AG08396 (cell line): ENCODE measurements at places on chromosomes 4 and X.

DNA sequence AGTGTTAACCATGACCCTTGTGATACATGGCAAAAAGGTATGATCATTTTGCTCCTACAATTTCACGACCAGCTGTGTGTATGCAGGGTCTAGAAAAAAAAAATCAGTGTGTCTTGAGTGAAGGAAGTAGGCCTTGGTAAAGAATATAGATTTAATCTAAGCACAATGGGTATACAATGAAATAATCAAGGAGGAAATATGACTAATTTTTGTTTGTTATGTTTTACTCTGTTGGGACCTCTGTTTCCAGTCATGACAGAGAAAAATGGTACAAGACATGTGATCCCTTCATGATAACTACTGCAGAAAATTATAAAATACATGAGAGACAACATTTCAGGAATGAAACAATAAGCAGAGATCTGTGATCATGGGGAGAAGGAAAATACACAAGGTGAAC, 835.5 kb downstream of the PDHA2 start:
- no peak for DNase-seq

DNA sequence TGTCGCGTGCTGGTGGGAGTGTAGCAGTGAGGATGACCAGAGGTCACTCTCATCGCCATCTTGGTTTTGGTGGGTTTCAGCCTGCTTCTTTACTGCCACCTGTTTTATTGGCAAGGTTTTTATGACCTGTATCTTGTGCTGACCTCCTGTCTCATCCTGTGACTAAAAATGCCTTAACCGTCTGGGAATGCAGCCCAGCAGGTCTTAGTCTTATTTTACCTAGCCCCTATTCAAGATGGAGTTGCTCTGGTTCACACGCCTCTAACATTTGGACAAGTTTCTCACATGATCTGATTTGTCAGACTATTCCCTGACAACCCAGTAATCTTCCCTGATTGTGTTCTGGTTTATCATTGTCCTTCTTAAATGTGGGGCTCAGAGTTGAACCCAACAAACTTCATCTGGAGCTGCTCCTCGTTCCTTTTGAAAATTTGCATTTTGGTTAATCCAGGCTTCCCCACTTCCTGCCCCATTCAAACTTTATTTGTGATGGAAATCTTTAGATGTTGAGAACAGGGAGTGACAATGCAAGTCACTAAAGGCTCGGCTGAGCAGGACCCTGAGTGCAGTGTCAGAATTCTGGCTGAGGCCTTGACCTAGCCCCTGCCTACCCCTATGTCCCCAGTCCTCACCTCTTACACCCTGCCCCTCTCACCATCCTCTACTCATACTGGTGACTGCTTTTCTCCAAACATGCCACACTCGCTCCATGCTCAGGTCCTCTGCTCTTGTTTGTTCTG, 226.8 kb downstream of the STIM2 start:
- no peak for DNase-seq

GRCh38 chr4:97892592-97893266, 250.5 kb downstream of the STPG2 start:
- no peak for DNase-seq

GRCh38 chrX:68433981-68434299, 645 bp upstream of the OPHN1 start:
- DNase-seq, result no peak

DNA sequence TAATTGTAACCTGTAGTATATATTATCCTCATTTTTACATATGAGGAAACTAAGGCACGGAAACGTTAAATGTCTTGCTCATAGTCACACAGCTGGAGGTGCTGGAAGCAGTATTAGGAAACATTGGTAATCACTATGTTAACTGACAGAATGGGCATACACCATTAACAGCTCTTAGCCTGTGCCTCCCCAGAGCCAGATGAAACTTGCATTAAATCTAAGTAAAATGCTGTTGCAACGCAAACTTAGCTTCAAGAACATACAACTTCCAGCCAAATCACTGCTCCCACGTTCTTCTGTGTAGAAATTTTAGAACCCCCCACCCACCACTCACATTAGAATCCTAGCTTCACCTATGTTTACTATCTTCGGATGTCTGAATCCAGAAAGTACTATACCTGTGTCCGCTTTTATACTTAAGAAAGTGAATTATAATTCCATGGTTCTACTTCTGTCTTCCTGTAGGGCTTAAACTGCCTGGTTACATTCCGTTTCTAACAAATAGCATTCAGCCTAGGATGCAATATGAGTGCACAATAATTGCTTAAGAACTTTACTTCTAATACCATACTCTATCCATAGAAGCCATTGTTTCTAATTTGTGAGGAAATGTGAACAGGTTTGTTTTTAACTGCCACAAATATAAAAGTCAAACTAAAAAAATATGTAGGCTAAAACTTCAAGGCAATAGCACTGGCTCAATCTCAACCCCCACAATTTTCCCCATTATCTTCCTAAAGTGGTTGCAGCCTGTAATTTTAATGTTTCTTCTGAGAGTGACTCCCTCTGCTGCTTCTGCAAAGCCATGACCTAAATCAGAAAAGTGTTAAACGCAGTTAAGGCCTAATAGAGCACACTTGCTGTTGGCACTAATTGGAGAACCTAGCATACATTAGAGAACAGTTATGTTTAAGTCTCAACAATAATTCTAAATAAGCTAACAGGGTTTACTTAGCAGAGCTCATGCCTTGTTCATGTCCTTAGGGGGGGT, 4.4 kb downstream of the UNC5C start:
- DNase-seq, result no peak

GRCh38 chr4:87092389-87093141, 127.9 kb downstream of the KLHL8 start:
- DNase-seq, result peak; percentile 65

- no peak for DNase-seq
Measured at GRCh38 chrX:37984880-37985279, 21.5 kb upstream of the SYTL5 start.

GRCh38 chrX:152861116-152861515, 30.3 kb downstream of the NSDHL start:
- DNase-seq, result no peak

DNA sequence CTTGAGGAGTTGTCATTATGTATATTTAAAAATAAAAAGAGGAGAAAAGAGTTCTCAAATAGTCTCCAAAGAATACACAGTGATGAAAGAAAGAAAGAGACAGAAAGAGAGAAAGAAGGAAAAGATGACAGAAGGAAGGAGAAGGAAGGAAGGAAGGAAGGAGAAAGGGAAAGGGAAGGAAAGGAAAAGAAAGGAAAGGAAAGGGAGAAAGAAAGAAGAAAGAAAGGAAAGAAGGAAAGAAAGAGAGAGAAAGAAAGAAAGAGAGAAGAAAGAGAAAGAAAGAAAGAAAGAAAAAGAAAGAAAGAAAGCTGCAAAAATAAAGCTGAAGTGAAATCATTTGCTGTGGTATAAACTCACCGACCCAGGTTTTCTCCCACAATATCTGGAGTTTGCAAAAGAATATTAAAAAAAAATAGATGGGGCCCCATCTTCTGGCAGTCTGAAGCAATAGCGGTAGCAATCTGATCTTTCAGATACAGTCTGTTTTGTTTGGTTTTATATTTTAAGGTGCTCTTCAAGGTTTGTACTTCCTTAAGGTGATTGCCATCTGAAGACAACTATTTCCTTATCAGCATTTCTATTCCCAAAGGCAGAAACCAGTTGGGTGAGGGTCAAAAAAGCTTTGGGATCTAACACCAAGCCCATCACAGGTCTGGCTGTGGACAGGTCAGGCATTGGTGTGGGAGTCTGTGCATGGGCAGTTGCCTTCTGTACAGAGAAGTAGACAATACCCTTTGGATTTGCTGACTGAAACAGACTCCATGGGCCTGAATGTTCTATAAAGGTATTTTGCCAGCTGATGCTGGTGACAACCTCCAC, 160.4 kb downstream of the CPEB2 start:
- DNase-seq, result peak; percentile 31

GRCh38 chr4:2825740-2826139, 17.9 kb upstream of the ADD1 start:
- DNase-seq, result no peak

- DNase-seq, result no peak
Measured at GRCh38 chr4:142414366-142414990, 431.6 kb downstream of the INPP4B start.

GRCh38 chrX:20507901-20508620, 241.4 kb upstream of the RPS6KA3 start:
- no peak for DNase-seq
